ENCODE measurements at places on chromosomes 4 and X.

- no peak for DNase-seq
Observed at GRCh38 chrX:110060317-110060716, 57.4 kb downstream of the TMEM164 start.

GRCh38 chr4:153488006-153488891, 22.1 kb downstream of the TMEM131L start:
- no peak for DNase-seq

- DNase-seq, result no peak
Observed at GRCh38 chrX:45126158-45126557, 74.5 kb downstream of the DIPK2B start.

DNA sequence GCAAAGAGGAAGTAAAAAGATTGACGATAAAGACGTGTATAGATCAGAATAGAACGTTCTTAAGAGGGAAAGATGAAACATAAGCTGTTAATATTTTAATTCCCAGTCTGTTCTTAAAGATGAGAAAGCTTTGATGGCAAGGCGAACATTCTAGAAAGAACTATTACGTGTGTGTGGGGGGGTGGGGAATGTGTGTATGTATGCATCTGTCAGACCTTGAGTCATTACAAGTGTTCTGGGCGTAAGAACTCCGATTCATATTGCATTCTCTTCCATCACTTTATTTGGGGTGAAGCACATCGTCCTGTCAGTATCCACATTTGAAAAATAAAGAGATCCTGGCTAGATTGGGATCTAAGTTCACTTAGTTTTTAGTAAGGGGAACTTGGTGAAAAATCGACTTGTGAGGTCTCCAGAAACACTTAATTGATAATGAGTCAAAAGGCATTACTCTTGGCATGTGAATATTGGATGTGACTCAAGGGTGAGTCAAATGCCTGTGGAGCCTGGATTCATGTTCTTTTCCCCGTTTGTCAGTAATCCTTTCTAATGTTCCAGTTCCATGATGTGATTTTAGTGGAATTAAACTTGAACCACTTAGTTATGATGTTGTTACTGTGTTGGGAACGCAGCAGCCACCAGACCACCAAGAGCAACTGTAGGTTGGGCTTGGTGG, 3.1 kb downstream of the SMS start:
- DNase-seq, result no peak

GRCh38 chr4:995311-996026, 2.3 kb upstream of the SLC26A1 start:
- DNase-seq, result no peak

DNA sequence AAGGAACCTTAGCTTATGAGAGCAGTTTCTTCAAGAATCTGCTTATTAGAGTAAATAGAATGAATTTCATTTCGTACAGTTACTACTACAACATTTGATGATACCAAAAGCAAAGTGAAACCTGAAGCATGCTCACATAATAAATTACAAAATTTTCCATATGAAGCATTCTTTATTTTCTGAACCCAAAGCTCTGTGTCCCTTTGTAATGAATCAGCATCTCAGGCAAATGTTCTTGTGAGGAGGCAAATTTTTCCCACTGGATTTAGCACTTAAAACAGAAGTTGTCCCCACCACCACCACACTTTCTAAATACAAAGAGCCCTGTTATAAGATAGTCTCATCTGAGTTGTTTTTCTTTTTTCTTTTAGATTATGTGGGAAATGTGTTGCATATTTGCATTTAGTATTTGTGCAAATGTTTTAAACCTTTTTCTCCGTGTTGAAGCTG, 70.7 kb upstream of the NFKB1 start:
- peak; percentile 18 for DNase-seq

- no peak for DNase-seq
Observed at GRCh38 chrX:140354431-140355120, 150.3 kb downstream of the SOX3 start.

GRCh38 chr4:144104509-144105130, 35.9 kb downstream of the GYPA start:
- no peak for DNase-seq

DNA sequence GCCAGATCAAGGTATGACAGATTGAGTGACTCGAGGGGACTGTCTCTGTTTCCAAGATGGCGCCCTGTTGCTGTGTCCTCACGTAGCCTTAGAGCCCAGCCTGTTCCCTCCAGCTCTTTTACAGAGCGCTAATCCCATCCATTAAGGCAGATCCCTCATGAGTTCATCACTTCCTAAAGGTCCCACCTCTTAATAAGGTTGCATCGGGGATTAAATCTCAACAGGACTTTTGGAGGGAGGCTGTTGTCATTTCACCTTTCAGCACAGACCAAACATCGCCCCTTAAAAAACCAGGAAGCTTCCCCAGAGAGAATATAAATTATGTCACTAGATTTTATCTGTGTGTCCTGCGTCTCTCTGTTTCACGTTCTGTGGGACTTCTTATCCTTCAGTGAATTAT, 32.6 kb upstream of the DHRSX start:
- DNase-seq, result no peak

GRCh38 chr4:185722029-185722316, 90.0 kb downstream of the SORBS2 start:
- DNase-seq, result no peak

- no peak for DNase-seq
Observed at GRCh38 chr4:105025263-105026017, 121.2 kb upstream of the TET2 start.

GRCh38 chr4:183241322-183241640, 78.8 kb downstream of the CLDN22 start:
- no peak for DNase-seq

DNA sequence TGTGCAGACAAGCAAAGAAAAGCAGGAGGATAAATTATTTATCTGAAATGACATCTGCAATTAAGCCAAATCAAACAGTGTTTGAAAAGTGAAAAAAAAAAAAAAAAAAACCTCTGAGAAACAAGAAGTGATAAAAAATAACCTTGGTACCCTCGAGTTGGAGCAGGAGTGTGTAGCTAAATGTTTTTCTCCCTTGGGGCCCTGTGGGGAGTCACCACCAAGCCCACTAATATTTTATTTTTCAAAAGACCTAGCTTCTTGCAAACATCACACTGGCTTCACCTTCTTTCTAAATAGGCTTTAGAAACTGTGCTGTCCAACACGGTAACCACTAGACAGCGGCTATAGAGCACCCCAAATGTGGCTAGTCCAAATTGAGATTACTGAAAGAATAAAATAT, 47.7 kb downstream of the SNX25 start:
- no peak for DNase-seq

DNA sequence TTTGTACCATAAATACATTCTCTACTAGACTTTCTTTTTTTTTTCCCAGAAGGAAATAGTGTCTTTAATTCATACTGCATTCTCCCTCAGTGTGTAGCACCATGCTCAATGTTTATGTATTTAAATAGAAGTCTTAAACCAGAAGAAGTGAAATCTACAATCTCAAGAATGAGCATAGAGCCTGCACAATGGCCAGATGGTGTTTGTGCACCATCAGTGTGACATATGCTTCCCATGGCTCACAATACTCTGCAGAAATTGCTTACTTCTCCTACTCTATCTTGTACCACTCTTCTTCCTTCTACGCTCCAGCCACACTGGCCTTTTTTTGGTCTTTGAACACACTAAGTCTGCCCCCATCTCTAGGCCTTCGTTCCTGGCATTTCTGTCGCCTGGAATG, 2.6 kb upstream of the DOCK11 start:
- DNase-seq, result no peak

- no peak for DNase-seq
Observed at GRCh38 chr4:34417160-34417559, 1827.2 kb downstream of the ARAP2 start.

DNA sequence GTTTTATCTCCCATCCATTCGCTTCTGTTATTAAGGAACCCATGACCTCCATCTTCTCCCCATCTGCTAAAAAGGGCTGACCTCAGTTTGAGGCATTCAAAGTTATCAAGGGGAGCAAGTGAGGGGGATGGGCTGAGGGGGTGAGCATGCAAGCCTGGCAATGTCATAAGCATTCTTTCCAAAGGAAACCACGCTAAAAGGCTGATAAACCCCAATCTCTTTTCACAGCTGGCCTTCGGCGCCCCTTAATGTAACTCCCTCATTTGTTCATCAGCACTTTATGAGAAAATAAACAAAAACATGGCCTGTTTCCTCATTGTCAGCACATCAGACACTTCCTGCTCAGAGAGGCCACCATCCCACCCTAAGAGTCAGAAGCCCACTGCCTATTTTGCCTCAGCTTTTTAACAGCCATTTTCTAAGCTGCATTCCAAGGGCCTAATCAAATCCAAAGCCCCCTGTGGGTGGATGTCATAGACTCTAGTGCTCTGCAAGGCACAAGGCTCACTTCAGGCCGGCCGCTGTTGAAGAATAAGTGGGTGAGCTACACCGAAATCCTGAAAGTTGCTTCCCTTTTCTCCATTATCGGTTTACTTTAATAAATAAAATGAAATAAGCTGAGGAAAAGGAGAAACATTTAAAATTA, 92.0 kb upstream of the SRD5A3 start:
- no peak for DNase-seq

DNA sequence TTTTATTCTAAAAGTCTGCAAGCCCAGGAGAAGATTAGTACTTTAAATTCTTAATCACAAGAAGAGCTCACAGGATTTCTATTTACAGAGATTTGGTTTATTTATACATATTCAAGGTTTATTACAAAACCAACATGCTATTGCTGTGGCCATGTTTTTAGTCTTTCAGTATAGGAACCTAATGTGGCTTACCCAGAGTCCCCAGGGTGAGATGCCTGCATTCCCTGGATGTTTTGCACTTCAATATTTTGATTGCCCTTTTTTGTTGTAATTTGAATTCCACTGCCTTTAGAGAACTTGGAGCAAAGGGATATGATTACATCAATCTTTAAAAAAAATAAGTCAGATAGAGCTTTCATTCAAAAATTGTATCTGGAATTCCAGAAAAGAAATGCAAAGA, 146.0 kb upstream of the FRMPD4 start:
- no peak for DNase-seq

- no peak for DNase-seq
Observed at GRCh38 chr4:91319556-91320268, 984.1 kb upstream of the GRID2 start.

DNA sequence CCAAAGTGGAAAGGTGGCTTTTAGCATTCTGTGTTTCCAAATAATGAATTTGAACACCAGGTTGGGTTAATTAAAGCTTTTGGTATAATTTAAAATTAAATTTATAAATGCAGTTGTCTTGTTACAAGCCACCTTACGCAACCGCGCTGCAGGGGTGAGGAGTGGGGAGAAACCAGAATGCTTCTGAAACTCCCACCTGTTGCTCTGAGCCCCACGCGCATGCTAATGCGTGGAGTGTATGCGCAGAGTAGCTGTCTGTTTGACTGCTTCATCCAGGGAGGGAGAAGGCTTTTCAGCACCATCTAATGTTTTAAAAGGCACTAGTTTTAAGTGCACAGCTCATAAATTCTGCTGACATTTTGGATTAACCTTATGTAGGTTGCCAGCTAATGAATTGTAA, 12.5 kb downstream of the OGT start:
- DNase-seq, result no peak

DNA sequence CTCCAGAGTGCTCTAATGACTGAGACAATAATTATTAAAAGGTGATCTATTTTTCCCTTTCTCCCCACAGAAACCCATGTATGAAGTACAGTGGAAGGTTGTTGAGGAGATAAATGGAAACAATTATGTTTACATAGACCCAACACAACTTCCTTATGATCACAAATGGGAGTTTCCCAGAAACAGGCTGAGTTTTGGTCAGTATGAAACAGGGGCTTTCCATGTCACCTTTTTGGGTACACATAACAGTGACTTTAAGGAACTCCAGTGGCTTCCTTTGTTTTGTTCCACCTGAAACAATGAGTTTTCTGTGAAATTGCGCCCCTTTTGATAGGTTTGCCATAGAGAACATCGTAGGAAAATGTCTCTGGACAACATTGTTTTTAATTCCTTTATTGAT, 69.6 kb downstream of the KIT start:
- DNase-seq, result no peak

DNA sequence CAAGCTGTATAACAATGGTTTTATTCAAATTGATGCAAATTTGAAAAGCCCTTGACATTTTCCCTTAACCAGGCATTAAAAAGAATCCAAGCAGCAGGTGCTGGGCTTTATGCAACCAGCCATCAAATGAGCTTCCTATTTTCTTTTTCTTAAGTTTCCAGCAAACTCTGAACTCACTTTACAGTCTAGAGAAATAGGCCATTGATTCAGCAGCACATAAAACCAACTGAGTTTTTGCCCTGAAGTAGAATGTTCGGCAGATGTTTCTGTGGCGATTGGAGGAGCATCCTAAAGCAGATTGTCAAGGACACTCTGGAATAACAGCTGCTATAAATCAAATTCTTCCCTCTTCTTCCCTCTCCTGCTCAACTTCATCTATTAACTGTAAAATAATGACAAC, 582.8 kb upstream of the CPEB2 start:
- DNase-seq, result no peak

GRCh38 chr4:110352670-110353442, 123.1 kb upstream of the ENPEP start:
- no peak for DNase-seq

- no peak for DNase-seq
Observed at GRCh38 chr4:188417181-188417580, 277.9 kb downstream of the TRIML1 start.

GRCh38 chrX:108699368-108699767, 37.0 kb downstream of the IRS4 start:
- peak; percentile 58 for DNase-seq

- no peak for DNase-seq
Observed at GRCh38 chr4:82500435-82501153, 61.2 kb downstream of the TMEM150C start.

GRCh38 chrX:39966176-39966575, 131.6 kb downstream of the BCOR start:
- no peak for DNase-seq

DNA sequence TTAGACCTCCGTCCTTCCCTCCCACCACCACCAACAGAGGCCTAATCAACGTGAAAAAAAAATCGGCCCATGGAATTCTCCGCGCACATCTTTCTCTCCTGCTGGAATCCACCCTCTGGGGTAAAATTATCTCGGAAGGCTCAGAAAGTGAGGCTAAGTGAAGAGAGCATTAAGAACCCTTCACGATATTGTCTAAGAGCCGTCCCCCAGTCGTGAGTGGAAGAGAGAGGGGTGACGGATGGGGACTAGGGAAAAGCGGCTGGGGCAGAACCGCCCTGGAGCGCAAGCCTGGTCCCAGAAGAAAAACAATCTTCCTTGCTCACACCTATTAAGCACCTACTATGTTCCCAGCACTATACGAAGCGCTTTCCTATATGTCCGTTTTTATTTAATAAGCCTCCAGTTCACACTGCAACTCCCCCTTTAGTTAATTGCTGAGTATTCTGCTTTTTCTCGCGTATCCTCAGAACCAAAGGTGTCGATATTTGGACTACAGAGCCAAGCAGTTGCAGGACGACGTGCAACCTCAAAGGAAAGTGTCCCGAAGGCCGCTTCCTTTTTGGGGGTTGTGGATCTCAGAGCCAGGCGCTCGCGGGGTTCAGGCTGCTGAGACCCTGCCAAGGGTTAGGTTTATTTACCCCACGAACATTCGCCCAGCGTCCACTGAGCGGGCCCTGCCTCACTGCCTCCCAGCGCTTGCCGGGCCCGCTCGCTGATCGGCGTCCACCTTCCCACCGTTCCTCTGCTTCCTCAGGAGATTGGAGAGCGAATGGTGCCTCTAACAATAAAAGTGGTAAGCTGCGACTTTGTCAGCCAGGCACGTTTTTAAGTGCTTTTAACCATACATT, 889 bp downstream of the MGARP start:
- no peak for DNase-seq
